ENCODE measurements at places on chromosomes 2 and 18.

DNA sequence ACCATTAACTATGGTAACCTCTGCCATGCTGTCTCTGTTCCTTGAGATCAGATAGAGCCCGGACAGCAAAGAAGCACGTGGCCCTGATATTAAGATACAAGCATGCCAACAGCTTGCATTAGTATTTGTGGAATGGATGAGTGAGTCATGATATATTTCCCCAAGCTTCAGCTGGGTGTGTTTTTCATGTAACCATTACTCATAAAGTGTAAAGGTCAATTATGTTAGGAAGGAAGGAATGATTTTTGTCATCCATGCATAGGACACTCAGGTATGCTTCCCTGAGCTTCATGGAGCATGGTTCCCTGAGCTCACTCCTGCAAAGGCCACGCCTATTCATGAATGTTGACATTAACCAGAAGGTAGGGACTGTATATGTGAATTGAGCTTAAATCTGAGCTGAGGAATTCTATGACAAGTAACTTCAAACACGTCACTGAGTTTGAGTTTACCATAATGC is 74.6 kb downstream of the ARL4C start:
- peak; percentile 67 for DNase-seq

DNA sequence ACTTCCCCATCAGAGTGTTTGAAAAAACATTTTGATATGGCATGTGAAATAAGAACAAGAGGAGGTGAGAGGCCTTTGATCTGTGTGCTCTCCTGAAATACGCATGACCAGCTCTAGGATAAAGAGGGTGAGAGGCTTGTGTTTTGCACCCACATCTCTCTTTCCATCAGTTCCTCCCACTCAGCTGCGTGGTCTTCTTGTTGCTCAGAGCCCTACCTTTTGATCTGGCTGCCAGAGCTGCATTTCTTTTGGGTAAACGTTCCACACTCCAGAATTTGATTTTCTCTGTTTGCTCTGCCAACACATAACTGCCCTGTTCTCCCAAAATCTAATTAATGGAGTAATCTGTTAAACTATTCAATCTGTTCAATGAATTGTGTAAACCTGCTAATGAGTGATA is 72.0 kb upstream of the FN1 start:
- no peak for DNase-seq

DNA sequence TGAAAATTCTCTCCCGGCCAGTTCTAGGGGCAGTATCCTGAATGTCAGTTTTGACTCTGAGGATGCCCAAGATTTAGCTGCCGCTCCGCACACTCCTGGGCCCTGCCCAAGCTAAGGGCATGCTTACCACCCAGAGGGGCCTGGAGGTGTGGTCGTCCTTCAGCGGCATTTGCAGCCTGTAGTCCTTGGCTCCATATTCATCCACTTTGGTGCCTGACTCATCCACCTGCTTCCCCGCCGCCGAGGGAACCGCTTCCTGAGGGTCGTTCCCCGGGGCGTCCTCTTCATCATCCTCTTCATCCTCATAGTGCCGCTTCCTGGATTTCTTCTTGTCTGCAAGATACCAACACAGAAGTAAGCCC is 577 bp downstream of the ERCC3 start:
- DNase-seq = no peak

DNA sequence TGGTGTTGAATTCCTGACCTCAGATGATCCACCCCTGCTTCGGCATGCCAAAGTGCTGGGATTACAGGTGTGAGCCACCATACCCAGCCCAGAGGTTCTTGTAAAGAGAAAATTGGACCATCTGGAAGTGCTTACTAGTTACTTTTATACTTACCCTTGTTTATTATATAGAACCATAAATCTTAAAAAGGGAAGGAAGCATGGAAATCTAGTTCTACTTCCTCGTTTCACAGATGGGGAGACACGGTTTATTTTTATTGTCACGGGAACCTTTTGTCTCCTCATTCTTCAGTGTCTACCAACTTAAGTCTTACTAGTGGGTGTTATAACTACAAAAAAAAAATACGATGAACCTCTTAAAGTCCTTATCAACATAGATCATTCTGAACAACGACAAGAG is 45.8 kb upstream of the PDK1 start:
- DNase-seq = no peak

- DNase-seq = no peak
Observed at GRCh38 chr2:190838492-190838910, 42.1 kb upstream of the GLS start.

DNA sequence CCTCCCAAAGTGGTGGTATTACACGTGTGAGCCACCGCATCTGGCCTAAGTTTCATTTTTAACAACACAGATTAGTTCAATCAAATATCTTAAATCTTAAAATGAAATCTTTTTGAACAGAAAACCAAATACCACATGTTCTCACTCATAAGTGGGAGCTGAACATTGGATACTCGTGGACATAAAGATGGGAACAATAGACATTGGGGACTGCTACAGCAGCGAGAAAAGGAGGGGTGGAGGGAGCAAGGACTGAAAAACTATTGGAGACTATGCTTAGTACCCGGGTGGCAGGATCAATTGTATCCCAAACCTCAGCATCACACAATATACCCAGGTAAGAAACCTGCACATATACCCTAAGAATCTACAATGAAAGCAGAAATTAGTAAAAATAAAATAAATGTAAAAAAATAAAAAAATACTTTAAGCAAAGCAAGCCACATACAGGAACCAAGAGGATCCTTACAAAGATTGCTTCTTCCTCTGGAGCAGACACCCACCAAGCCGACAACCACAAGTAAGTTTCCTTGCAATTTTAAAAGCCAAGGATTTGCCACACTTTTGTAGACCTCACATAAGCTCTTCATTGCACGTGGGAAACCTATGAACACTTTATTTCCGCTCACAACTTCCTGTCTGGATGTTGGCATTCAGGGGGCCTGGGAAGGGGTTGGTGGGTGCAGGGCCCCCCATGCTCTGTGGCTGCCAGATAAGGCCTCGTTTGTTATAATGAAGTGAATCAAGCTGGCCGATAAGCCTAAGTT is 147.9 kb downstream of the MYCN start:
- DNase-seq = no peak

DNA sequence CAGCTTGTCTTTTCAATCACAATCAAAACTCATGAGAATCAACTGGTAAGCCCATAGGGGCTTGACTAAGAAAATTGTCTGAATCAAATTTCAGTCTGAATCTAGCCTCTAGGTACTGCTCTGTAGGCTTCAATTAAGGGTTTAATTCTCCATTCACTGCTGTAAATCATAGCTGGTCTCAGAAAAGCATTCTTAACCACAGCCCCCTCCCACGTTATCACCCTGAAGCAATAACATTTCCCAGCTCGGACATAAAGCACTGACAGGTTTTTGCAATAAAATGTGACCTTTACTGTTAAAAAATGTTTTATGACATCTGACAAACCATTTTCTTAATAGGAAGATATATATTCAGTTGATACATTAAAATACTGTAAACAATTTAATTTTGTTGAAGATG is 55.0 kb downstream of the LRP1B start:
- DNase-seq = no peak

DNA sequence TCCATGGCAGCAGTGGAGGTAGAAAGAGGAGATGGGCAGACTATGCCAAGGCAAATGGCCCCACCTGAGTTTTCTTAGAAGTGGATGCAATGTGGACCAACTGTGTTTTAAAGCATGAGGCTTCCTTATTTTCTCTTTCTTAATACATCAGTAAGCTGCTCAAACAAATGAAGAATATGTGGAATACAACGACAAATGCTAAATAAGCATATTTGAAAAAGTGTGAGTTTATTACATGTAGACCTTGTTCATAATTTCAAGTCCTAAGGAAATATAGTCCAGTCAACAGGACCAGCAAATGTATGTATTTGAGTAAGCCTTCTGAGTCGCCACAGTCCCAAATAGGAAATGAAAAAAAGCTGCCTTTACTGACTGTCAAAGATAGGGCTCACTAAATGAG is 177.8 kb downstream of the PRPF40A start:
- no peak for DNase-seq

DNA sequence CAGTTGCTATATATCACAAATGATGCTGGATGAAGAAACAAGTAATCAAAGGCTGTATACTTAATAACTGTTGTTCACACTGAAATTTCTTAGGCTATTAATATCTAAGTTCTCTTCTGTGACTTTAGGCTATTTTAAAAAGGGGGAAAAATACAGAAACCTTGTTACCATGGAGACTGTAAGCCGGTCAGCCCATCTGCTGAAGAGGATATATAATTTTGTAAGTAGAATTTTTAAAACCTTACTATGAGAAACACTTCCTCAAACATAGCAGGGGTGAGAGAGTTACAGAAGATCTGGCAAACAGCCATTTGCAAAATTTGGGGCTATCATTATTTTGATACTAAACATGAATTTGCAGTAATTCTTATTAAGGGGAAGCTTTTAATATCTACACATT is 27.8 kb downstream of the CACNB4 start:
- no peak for DNase-seq

DNA sequence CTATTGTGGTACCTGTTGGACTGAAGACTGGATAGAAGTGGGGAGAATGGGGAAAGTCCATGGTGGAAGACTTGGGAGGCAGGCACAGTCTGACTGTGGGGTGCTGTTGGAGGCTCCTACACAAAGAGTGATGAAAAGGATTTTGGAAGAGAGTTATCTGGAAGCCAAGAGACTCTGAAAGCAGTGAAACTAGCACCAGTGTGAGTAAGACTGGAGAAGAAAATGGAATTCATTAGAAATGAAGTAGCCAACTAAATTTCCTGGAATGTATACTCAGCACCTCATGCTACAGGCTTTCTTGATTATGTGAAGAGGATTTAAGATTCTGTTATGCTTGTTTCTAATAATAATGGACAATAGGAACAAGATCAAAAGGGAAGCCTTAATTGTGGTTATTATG is 27.7 kb downstream of the ELP2 start:
- no peak for DNase-seq

DNA sequence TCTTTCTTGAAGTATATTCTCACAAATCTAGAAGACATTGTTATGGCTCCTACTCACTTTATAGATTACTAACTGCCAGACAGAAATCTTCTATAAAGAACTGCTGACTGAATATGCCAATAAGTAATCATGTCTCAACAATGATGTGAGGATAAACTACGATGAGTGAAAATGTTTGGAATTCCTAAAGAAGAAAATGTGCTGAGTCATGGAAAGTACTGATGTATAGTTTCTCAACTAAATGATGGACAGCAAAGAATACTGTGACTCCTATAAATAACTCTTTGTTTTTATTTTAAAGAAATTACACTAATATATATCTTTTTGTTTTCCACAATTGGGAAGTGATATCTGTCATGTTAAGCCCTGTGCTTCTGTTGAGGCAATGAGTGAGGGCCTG is 232.9 kb downstream of the LNPK start:
- DNase-seq = peak; percentile 8

DNA sequence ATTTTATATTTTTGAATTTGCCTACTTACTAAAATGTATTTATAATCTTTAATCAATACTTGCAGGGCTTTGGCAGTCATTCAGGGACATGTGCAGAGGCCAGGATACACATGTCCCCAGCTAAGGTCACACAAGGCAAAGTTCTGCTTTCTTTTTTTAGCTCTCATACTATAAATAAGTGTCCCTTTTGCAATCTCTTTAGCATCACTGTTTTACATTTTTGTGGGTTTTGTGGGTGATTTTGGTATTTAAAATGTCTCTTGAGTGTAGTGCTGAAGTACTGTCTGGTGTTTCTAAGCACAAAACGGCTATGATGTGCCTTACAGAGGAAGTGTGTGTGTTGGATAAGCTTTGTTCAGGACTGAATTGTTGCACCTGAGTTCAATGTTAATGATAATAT is 309.0 kb upstream of the GULP1 start:
- no peak for DNase-seq

GRCh38 chr2:18063826-18064470 is 185.5 kb downstream of the KCNS3 start:
- DNase-seq = no peak

GRCh38 chr2:11364565-11364887 is 20.1 kb upstream of the ROCK2 start:
- no peak for DNase-seq

DNA sequence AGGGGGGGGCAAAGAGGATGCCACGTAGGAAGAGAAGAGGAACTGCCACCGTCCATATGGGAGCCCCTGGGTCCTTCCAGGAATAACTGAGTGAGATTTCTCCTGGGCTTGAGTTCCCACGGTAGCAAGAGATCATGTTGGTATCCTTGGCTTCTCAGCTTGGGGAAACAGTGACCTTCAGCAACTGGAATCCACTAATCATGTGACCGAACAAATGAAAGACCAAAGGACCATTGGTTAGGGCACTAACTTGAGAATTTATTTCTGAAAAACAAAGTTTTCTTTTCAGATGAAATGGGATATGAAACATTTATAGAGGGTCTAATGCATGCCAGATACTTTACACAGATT is 259.4 kb upstream of the ID2 start:
- DNase-seq = no peak

DNA sequence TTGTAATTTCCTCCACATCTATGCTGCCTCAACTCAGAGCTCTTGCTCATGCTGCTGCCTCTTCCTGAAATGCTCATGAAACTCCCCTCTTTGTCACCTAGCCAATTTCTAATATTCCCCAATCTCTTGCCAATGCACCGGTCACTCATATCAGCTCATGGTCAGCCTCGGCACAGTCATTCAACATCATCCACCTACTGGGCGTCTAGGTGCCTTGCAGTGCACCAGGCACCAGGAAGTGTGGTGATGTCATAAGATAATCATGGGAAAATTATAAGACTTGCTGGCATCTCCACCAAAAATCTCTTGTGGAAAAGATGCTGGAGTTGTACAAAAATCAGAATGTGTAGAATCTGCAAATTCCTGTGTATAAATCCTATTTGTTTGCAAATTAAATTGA is 52.6 kb upstream of the RAB27B start:
- peak; percentile 75 for DNase-seq

GRCh38 chr2:77479395-77479794 is 42.8 kb downstream of the LRRTM4 start:
- DNase-seq = no peak

DNA sequence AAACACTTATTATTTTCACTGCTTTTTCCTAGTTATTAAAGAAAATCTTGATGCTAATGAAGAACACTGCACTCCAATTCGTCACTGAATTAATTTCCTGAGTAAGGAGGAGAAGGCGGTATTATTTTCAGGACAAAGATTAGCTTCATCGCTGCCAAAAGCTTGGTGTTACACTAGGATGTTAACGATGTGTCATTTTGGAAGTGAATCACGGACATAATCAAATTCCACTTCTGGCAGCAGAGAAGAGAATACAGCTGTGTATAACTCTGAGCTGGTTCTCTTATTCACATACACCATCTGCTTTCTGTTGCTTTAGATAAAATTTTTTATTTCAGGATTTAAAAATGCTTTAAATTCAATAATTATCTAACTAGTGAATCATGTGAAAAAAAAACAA is 74.1 kb downstream of the SCG2 start:
- peak; percentile 21 for DNase-seq

GRCh38 chr18:10562773-10563160 is 36.9 kb downstream of the NAPG start:
- DNase-seq = peak; percentile 25

DNA sequence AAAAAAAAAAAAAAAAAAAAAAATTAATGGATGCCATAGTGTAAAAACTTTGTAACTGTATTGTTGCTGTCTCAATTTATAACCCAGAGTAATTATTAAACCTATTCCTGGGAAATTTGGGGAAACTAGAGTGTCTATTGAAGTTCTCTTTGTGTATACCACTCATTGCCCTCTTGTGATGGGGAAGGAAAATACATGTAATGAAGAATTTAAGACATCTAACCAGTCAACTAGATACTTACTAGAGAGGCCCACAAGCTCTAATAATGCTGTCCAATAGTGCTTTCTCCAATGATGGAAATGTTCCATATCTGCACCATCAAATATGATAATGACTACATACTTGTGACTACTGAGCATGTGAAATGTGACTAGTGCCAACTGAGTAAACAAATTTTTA is 168.5 kb upstream of the SLC39A10 start:
- no peak for DNase-seq

GRCh38 chr2:191049728-191050639 is 36.0 kb upstream of the STAT1 start:
- DNase-seq = peak; percentile 92
